ENCODE measurements at places on chromosomes 2 and 18.

DNA sequence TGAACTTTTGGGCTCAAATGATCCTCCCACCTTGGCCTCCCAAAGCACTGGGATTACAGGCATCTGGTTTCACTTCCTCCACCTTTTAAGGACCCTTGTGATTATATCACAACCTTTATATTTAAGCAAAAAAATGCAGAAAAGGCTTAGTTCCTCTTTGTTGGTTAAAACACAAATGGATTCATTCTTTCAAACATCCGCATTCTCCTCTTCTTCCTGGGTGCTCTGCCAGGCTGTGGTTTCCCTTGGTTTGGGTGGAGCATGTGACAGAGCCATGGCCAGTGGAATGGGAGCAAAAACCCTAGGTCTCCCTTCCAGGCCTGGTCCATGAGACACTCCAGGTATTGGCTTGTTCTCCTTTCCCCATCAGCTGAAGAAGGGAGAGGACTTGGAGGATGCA lies 9.9 kb upstream of the SLC66A3 start:
- DNase-seq, result no peak

DNA sequence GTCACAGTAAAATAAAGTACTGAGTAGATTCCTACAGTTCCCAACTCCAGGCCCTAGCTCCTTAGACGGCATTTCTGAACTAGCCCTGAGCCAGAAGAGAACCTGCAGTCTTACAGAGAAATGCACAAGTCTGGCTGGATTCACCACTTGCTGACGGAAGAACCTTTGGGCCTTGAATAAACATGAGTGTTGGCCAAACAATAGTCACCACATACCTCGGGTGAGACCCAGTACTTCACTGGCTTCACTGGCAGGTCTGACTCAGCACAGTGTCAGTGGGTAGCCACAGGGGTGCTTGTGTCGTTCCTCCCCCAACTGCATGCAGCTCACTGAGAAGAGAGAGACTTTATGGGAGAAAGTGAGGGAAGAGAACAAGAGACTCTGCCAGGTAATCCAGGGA lies 88.9 kb downstream of the TMEM185B start:
- DNase-seq, result no peak

DNA sequence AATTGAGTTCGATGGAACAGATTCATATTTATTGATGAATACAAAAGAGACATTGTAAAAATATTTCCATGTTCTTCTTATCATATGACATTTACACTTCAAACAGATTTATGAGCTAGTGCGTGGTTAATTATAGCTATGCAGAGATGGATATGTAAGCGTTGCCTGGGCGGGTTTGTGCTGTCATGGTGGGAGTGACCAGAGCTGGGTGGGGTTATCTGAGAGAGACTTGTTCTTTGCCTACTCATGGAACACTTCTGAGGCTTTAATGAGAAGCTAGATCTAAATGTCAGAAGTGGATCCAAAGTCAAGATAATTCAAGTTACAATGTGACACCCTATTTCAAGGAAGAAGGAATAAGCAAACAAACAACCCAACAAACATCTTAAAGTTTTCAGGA lies 162.3 kb upstream of the ZEB2 start:
- DNase-seq, result no peak

- no peak for DNase-seq
Observed at GRCh38 chr2:62354771-62355561, 151.0 kb downstream of the TMEM17 start.

- DNase-seq, result no peak
Observed at GRCh38 chr2:179307616-179308371, 43.2 kb upstream of the SESTD1 start.

DNA sequence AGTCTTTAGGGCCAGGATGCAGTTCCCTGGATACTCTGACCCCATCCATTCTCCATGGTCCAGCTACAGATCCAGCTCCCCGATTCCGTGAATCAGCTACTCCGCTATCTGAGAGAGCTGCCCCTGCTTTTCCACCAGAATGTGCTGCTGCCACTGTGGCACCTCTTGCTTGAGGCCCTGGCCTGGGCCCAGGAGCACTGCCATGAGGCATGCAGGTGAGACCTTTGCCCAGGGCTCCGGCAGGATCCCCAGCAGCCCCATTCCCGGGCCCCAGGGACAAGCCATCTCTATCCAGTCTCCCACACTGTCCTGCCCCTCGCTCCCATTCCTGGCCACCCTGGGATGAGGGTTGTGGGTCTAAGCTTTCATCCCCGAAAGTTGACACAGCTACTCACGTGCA lies 7.5 kb downstream of the TMEM214 start:
- no peak for DNase-seq

- DNase-seq, result no peak
Observed at GRCh38 chr2:218081063-218081462, 12.0 kb downstream of the RUFY4 start.

DNA sequence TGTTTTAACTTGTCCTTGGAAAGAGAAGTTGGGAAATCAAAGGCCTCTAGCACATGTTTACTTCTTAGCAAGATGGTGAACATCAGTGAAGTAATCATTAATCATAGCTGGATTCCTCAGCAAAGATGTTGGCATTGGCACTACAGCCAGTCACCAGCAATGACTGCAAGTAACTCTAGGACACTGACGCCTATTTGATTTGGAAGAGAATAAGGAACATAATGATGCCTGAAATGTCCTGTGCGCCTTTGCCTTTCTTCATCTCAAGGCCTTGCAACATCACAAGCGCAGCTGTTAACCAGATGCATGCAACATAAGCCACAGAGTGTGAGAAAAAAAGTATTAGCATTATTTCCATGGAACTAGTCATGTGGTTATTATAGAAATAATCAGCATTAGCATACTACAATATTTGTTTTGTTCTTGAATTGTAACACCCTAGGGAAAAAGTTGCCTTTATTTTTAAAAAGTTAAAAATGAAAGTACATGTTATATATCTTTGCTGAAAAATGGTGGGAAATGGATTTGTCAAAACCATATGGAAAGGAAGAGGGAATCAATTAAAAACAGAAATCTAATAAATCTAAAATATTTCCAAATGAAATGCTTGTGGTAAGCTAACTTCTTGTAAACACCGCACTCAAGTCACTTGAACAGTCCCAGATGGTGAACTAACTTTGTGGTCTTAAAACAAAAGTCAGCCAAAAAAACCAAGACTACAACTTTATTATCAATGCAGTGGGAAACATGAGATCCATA lies 55.6 kb downstream of the THADA start:
- no peak for DNase-seq

DNA sequence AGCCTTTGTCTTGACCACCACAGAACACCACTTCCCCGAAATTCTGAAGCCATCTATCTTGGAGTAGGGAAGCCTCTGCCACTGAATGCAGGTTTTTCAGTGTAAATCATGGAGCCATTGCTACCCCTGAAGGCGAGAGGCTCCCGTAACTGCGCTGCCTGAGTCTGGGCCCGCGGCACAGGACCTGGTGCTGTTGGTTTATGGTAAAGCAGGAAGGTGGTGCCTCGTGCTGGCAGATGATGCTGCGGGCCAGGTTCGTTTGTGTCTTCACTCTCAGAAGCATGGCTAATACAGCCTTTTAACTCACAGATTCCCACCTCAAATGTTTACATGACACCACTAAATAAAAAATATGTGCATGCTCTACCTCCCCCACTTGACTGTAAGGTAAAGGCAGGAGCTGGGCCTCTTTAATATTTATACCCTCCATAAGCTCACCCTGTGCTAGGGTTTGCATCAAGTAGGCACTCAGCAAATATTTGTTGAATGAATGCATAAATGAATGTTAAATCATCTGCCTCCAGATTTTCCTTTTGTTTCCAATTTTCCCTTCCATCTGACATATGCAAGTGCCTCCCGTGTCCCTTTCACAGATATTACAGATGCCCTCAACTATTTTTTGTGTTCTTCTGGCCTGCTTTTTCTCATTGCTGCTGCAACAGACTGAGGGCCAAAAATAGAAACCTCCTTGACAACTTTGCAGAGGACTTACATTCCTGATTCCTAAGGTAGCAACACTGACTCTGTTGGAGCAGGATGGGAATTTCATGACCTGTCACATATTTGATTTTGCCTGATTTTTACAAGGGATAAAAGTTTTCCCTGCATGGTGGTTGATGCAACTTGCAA lies 83.5 kb upstream of the CPO start:
- DNase-seq, result no peak

DNA sequence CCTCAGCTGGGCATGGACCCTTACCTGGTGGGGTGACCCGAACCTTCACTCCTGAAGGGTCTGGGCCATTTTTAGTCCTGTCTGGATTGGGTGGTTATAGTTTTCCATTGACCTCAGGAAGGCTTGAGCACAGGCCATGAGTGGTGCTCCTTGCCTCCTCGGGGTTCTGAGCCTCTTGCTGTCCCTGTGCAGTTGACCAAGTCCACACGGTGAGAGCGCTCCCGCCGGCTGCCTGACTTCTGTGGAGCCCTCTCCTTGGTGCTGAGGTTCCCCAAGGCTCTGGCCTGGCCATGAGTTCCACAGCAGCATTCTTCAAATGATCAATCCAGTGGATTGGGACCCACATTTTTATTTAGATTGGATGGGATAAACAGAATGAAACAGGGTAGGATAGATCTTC lies 159.5 kb downstream of the SEPTIN10 start:
- DNase-seq, result no peak

GRCh38 chr2:71069376-71069775 lies 928 bp downstream of the NAGK start:
- no peak for DNase-seq

GRCh38 chr2:100407073-100407472 lies 10.4 kb downstream of the CHST10 start:
- DNase-seq, result no peak

DNA sequence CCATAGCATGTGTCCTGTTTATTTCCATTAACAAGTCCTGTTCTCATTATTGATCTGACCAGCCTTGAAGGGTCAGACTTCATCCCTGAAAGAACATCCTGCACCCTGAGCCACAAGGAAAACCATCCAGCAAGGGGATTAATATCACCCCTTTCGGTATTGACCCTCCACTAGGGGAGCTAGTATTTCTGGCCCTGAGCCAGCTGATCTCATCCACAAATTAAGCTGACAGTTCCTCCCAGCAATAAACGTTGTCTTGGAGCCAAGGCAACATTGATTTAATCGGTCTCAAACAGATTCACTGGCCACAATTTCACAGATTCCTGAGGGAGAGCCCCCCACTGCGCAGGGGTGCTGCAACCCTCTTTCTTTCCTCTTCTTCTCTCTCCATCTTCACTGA lies 353.1 kb upstream of the FANCL start:
- no peak for DNase-seq

DNA sequence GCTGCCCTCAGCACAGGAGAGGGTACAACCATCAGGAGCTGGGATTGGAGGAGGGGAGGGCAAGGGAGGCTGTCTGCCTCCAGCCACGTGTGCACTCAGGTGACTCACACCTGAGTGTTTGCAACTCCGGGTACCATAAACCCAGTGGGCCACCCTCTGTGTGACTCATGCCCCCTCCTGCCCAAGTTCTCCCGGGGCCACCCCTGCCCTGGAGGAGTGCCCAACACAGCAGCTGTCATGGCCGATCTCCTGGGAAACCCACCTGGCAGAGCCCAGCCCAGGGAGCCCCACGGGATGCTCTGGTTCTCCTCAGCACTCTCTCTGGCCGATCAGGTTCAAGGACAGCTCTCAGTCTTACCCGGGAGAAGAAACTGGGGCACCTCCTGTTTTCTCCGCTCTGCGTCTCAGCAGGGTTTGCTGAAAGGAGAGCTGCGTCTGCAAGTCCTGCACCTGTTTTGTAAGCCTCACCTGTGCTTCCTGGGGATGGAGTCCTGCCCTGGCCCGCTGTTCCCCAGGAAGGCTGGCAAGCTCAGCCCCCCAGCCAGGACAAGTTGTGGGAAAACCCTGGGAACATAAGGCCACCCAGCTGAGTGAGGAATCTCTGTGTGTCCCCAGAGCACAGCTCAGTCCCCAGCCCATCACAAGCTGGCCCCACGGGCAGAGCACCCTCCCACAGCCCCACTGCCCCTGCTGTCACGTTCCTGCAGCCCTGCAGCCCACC lies 44.0 kb upstream of the UBE2F start:
- DNase-seq, result no peak

DNA sequence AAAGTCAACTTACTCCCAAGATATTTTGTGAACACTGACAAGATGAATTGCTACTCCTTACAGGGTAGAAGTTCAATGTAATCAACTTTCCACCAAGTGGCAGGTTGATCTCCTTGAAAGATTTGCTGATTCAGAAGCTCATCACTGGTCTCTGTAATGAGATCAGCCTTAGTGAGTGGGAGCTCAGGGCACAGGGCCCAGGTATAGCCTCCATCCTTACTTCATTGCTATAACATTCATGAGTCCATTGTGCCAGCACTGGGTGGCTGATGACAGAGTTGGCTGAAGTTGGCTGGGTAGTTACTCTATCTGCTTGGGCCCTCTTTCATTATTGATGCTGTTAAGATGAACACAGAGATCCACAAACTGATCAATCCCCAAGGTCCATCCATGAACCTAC lies 379.0 kb downstream of the IRS1 start:
- DNase-seq, result no peak

DNA sequence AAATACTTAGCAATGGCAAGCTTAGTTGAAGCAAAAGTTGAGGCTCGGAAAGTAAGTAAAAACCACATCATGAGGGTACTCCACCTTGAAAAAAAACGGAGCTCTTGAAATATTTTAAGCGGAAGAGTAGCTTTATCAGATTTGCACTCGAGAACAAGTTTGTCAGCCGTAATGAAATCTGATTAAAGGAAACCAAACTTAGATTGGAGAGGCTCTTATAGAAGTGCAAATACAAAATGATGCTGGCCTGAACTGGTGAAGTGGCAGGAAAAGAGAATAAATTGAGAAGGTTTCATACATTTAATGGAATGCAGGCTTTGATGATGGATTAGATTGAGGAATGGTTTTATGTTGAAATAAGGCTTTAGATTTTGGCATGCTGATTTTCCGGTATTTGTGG lies 484.2 kb downstream of the PID1 start:
- DNase-seq, result no peak

- no peak for DNase-seq
Observed at GRCh38 chr18:770583-770961, 41.5 kb downstream of the YES1 start.

DNA sequence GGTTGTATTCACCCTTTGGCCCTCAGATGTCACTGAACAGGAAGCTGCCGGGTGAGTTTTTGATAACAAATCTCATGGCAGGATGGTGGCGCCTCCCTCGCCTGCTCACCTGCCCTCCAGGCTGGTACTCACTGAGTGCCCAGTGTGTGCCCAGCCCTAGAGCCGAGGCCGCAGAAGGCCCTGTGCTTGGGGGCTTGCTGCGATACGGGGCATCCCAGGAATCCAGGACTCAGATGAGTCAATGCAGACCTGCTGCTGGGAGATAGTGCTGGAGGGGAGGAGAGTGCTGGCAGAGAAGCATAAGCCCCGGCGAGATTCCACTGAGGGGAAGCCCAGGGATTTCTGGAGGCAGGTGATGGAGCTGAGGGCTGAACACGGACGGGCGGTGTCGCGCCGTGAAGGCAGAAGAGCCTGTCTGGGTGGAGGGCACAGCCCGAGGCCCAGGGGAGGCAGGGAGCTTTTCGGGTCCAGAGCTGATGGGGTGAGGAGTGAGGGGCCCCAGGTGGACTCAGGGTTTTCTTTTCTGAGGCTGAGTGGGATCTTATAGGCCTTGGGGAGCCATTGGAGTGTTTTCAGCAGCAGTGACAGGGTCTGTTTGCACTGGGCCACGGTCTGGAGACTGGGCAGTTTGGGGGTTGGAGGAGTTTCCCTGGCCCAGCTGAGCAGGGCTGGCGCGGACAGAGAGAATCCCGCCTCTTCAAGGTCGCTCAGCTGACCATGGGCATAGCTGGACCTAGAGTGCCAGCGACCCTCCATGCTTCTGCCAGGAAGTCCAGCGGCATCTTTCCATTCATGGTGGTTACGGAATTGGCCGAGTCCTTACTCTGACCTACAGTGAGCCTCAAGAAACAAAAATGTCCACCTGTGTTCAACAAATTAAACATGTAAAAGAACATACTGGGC lies 35.5 kb downstream of the LDLRAD4 start:
- no peak for DNase-seq

- no peak for DNase-seq
Observed at GRCh38 chr2:24809316-24810007, 16.2 kb downstream of the CENPO start.
